Midbrain (tissue), 1 donor: ENCODE measurements at places on chromosomes 12 and 14.
A peak's percentile ranks its signal among the peaks of the same experiment; 100 is the strongest.

DNA sequence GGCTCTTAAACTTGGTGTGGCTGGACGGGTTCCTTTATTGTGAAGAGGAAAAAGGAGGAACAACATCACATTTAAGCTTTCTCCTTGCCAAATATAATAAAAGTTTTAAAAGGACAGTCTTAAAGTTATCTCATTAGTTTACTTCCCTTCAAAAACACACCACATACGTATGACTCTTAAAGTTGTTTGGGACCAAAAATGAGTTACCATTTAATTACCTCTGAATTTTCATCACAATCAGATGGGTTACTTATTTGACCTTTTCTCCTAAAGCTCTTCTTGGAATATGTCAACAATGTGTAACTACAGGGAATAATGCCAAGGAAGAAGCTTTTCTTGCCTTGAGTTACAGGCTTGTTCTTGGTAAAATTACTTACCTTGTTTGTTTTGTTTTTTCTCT, 16.4 kb downstream of the RAB21 start:
- no peak for DNase-seq

DNA sequence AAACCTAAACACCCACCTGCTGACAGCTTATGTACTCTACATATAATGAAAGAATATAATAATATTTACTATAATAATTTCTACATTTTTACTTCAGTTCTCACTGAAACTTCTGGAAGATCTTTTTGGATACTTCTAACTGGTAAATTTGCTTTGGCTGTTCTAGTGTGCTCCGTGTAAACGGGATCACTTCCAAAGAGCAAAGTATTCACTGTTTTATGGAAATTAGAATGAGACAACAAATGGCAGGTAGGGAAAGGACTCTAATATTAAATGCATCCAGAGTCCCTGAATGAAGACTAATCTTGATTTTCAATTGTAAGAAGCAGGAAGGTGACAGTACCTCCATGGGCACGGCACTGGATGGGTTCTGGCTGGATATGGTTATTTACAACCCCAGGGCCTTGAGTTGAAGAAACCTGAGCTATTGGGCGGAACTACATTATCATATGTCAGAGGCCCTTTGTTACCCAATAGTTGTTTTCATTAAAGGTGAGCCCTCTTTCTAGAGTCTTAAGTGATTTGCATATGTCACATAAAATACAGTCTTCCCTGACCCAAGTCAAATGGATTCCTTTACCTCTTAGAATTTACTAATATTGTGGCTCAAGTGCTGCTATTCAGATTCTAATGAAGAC, 10.7 kb downstream of the ERP29 start:
- no peak for DNase-seq

- DNase-seq, result no peak
Observed at GRCh38 chr14:68663385-68664076, 129.3 kb downstream of the ZFP36L1 start.

DNA sequence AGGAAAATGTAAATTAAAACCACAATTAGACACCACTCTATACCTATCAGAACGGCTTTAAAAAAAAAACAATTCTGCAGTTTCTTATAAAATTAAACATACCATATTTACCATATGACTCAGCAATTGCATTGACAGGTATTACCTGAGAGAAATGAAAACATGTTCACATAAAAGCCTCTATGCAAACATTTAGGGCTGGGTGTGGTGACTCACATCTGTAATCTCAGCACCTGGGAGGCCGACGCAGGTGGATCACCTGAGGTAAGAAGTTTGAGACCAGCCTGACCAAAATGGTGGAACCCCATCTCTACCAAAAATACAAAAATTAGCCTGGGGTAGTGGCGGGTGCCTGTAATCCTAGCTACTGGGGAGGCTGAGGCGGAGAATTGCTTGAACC, 41.1 kb downstream of the SPTB start:
- DNase-seq, result no peak

DNA sequence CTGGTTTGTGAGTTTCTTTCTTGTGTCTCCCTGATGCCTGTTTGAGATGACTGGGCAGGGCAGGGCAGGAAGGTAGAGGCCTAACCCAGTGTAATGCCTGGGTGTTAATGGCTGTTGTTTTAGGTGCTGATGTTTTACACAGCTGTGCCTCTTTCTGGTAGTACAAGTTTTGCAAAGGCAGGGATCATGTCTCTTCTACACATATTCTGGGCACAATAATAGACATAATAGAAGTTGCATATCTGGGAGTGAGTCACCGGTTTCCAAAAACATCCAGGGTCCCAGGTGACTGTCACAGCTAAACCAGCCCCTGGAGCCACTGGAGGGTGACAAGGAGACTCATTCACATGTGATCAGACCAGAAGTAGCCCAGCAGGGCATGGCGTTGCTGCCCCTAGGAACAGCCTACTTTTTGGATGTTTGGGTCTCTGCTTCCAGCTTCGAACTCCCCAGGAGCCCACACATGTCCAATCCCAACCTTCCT, 18.1 kb downstream of the TPCN1 start:
- no peak for DNase-seq

DNA sequence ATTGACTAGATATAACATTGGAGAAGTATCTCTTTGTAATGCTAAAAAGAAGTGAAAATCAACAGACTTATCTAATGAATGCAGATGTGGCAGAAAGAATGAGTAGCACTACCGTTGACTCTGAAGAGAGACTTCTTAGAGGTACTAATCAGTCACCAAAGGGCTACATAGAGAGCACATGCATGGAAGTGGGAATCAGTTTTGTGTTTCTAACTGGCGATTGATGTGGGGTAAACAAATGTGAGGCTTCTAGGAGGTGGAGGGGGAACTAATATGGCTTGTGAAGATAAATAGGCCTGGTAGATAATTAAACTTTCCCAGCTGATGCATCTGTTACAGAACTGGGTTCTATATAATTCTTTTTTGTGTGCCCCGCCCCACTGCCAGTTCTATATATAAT, 10.5 kb downstream of the COCH start:
- no peak for DNase-seq

DNA sequence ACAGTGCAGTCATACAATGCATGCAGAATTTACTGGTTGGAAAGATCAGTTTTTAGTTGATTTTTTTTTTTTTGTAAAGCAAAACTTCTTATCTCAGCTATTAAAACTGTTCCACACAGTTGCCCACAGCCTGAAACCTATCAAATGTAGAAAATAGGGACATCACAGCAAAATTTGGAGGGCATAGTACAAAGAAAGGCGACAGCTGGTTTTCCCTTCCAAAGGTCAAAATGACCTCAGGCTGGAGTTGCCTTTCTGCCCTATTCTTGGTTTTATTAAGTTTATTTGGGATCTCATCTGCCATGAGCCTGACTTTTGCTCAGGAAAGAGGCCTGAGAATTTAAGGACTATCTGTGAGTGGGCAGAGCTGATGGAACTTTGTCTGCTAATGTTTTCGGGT, 28.5 kb downstream of the NOPCHAP1 start:
- DNase-seq, result no peak

DNA sequence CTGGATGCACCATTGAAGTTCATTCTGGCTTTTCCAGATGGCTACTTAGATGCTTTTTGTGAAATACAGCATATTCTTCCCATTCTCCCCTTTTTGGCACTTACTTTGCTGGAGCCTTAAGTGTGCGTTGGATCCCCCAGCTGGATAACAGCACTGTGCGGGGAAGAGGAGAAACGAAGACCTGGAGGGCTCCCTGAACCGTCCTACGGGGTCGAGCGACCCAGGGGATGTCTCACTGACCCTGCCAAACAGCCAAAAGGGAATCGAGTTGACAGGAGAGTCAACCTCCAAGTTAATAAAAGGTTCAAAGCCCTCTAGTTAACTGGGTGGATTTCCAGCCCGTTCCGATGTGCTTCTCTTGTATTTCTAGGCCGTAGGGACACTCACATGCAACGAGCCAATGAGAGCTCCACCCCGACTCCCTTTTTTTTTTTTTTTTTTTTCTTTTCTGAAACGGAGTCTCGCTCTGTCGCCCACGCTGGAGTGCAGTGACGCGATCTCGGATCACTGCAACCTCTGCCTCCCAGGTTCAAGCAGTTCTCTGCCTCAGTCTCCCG, 1.0 kb upstream of the CAMKK2 start:
- DNase-seq, result no peak

DNA sequence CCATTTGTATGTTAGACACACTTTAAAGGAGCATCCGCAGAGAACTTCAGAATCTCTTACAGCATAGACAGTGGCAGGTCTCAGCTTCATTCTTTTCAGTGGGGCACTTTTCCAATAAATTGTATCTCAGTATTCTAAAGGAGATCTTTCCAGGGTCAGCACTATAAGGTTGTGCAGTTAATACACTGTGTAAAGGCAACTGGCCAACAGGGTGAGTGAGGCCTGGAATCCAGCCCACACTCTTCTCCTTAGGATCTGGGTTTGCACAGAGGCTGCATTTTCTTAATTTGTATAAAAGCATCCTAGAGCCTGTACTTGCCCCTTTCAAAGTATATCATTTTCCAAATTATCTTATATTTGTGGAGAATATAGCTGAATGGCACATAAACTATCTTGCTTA, 94.2 kb downstream of the MYF5 start:
- DNase-seq, result no peak

- peak; percentile 80 for DNase-seq
Observed at GRCh38 chr14:60331201-60332045, 82.4 kb downstream of the PPM1A start.

- DNase-seq, result no peak
Observed at GRCh38 chr12:112846619-112847018, 55.1 kb downstream of the RPH3A start.

DNA sequence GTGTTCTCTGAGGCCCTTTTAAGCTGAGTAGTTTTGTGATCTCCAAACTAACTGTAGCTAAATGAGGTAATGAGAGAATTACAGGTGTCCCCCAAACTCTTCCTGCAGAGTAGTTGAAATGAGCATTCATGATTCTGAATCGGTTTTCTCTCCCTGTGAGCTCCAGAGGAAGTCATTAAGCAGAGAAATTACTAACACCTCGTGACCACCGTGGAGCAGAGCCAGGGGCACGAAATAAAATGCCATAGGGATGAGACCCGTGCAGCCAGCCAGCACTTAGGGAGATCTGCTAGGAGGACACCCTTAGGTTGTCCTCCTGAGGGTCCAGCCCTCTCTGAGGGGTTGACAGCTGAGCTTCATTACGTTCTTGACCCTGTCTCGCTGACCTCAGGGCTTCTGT, 79.5 kb downstream of the SLC25A47 start:
- DNase-seq, result no peak

DNA sequence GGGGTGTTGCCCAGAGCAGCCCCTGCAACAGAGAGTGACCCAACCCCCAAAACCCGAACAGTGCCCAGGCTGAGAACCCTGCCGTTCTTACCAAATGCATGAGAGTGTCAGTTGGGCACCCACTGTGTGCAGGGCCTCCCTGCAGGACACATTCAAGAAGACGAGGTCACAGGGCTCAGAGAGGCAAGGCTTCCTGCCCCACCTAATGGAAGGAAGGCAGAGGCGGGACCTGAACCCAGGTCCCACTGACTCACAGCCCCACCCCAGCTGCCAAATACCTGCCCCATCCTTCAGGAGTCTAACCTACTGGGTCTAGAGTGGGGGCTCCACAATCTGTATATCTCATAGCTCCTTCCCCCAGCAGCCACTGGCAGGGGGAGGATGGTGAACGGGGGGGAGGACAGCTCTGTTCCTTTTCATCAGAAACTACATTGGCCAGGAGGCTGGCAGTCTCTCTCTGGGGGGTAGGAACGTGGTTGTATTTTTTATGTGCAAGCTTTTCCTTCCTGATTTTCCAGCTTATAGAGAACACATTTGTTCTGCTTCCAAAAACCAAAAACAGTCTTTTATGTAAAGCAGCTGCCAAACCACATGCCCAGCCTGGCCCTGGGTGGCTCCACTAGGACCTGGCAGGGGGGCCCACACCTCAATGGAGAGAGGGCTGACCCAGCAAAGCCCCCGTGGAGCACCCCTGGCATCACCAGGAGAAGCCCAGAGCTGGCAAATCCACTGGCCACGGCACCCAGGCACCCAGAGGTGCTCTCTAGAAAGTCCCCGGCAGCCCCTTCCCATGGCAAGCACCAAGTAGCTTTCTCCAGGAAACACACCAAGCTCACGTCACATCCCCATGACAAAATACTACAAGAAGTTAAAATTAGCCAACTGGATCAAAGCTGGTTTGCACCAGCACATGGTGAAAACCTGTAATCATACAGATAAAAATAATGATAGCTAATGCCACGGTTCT, 17.0 kb downstream of the NCOR2 start:
- peak; percentile 62 for DNase-seq

DNA sequence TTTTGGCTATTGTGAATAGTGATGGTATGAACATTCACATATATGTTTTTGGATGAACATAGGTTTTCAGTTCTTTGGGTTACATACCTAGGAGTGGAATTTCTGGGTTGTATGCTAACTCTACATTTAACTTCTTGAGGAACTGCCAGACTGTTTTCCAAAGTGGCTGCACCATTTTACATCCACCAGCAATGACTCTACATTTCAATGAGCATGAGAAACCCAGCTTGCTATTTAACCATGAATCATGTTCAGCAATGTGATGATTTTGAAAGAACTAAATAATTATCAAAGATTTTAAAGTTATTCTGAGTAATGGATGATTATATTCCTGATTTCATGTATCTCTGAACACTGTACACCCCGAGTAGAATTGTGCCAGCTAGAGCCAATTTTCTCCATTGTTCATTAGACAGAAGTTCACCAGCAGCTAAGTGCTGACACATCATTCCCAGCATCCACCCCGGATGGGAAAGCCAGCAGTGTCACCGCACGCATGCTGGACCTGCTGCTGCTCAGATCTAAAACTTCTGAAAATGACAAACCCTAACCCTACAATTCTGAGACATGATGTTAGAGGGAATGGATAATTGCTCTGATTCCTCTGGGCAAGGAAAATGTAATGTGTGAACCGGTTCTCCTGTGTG, 13.3 kb upstream of the ANAPC5 start:
- DNase-seq, result no peak

DNA sequence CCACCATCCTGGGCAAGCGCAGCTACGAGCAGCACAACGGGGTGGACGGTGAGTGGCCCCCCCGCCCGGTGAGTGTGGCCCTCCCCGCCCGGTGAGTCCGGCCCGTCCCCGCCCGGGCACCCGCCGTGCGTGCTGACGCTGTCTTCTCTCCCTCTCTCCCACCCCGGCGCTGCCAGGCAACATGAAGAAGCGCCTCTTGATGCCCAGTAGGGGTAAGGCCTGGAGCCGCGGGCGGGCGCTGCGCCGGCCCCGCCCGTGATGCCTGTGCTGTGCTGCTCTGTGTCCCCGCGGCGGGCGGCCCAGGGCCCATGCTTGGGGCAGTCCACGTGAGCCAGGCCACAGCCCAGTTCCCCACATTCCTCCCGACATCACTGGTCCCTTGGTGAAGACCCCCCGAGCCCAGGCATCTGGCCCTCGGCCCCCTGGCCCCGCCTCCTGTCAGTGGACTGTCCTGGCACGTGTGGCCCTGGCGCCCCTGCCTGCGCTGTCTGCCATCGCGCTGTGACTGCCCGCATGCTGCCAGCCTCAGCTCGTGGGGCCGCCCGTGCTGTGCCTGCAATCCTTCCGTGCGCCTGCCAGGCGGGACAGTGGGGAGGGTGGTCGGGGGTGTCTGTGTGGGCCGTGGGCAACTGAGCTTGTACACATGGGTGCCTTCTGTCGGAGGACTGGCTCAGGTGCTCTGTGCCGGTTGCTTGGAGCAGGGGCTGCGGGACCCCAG, 7.9 kb upstream of the CRIP2 start:
- no peak for DNase-seq

GRCh38 chr12:104469523-104469922, 12.8 kb downstream of the CHST11 start:
- no peak for DNase-seq

- DNase-seq, result peak; percentile 37
Observed at GRCh38 chr12:55720071-55720564, at the start of gene RDH5. RDH5 (plus strand) TSS chr12:55720393; CDS start chr12:55721185, 792 bp downstream.

GRCh38 chr12:43883311-43883710, 47.4 kb downstream of the TMEM117 start:
- DNase-seq, result no peak
